Sigmoid colon (tissue), 7 donors: ENCODE measurements at places on chromosomes 5 and 9. TPM values are rescaled to one million over a fixed set of nuclear protein-coding genes. Genes with fewer than 3 reads are reported as not detected.

LCN1 gene
- not detected for total RNA-seq

- DNase-seq, result no peak
Observed at GRCh38 chr5:75574791-75575190, 36.5 kb upstream of the ANKDD1B start.

DNA sequence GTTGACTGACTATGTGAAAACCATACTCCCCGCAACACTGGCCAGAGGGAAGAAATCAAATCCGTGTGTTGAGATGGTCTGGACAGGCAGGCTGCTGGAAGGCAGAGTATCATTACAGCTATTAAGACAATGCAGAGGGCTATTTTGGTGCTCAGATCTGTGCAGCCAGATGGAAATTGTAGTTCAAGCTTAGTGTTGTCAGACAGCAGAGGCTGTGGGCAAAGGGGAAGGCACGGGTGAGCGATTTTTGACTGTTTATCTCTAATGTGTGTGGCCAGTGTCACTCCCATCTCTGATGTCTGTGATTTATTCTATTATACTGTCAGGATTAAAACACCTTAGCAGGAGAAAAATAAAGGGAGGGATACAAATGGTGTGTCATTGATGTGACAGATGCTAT, 984.4 kb upstream of the WWC1 start:
- DNase-seq, result no peak

DNA sequence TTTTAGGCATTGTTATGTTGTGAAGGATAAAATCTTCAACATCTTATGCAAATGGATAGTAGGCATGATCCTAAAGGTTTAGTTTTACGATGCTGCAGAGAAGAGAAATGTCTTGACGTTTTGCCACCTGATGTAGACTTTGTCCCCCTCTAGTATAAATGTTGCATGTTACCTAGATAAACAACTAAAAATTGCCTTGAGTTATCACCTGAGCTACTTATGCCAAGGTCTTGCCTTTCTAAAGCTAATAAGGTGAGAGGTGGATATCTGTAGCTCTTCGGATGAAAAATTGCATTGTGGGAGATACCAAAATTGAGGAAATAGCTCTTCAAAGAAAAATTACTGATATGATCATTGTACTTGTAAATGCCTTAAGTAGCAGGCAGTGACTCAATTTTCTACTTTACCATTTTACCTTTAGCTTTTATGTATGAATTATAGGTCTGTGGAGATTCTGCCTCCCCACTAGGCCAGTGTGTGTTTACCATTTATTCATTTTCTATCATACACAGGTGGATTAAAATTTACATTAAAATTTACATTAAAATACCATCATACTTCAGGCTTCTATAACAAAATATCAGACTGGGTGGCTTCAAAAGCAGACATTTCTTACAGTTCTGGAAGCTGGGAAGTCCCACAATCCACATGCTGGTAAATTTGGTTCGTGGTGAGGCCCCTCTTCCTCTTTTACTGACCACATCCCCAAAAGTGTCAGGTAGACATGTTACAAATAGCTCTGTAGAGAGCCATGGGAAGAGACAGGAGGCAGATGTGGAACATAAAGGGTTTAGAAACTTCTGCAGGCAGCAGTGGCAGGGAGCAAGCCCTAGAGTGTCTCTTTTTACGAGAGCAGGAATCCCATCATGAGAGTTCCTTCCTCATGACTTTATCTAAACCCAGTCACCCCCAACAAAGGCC, 100.7 kb upstream of the ERBIN start:
- DNase-seq, result no peak

GRCh38 chr5:6772886-6773285, 59.7 kb downstream of the TENT4A start:
- no peak for DNase-seq

- DNase-seq, result no peak
Observed at GRCh38 chr5:127943061-127943371, 140.6 kb upstream of the SLC12A2 start.
